Cortex of kidney (tissue), 1 donor: ENCODE measurements at places on chromosomes 2 and 18.

DNA sequence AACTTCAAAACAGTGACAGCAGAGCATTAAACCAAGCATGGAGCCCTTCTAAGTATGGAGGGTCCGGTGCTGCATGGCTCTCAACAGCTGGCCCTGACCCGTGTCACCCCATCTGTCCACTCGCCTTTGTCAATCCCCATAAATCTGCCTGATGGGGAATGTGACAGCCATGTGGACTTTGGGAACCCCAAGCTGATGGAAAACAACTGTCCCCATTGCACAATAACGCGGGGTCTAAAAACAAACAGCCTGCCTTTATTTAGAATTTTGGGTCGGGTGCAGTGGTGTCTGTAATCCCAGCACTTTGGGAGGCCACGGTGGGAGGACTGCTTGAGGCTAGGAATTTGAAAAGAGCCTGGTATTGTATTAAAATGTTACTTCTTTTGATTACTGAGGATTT is 17.1 kb upstream of the THADA start:
- DNase-seq: no peak

DNA sequence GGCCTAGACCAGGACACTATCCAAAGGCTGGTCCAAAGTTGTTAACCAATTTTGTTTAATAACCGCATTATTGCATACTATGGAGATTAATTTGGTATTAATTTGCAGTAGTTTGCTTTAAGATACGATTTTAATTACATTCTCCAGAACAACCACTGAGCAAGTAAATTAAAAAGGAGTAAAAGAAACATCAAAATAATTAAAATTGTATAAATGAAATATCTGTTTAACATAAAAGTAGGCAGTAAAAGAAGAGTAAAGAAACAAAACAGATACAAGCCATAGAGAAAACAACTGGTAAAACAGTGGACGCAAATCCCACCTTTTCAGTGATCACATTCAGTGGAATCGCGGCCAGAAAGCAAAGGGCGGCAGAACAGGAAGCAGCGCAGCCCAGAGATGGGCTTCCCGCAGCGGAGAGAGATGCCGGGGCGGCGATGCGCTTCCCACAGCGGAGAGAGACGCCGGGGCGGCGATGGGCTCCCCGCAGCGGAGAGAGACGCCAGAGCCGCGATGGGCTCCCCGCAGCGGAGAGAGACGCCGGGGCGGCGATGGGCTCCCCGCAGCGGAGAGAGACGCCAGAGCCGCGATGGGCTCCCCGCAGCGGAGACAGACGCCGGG is 176.8 kb downstream of the RTP5 start:
- DNase-seq: no peak

DNA sequence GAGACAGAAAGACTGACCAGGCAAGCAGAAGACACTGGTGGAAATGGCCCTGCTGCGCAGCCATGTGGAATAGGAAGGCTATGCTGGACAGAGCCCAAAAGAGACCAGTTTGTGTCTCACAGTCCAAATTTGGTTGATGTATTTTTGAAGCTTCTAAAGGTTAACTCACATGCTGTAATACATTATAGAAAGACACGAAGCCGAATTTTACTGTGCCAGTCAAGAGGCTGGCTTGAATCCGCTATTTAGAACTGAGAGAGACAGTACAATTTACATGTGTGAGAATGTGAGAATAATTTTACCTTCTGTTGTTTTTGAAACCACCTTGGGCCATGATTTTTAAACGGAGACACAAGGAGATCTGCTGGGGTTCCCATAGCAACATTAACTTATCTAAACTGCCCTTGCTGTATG is 113.6 kb downstream of the METTL8 start:
- no peak for DNase-seq

DNA sequence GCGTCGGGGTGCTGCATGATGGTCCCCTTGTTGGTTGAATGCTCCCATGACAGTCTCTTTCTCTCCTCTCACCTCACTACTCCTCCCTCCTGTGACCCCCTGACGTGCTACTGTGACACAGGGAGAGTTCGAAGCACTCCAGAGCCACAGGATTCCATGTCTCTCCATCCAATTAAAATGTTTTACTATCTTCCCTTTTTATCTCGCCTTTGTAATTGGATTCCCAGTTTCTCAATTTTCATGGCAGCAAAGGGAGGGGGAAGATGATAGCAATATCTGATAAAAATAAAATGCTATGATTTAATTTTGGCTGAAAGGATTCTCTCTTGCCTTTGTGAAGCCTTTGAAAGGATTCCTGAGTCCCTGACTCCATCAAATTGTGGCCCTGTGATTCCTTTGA is 271.9 kb upstream of the SLC14A2 start:
- DNase-seq: no peak

GRCh38 chr2:73156539-73157124 is 43.9 kb upstream of the RAB11FIP5 start:
- no peak for DNase-seq

DNA sequence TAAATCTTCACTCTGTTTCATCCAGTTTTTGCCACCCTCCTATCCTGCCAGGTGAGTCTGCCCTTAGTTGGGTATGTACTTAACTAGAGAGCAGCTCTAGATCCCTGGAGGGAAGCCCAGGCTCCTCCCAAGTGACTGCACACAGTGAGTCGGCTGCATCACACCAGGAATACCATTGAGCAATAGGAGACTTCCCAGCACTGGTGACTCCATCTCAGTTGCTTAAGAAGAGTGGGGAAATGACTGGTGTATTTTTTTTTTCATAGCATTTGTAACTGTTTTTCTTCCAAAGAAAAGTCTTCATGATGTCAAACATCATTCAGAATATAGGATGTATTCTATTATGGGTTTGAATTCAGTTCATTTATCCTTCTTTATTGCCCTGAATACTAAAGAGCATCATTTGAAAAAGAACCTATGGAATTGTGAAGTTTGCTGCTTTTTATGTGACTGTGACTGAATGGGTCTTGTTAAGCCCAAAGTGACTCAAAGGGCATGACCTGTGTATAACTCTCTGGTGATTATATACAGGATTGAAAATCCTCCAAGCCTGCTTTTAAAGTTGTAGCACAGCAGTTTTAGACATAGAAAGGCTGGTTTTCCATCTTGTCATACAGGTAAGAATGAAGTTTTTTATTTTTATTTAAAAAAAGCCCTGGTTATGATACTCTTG is 84.3 kb downstream of the MAP3K20 start:
- no peak for DNase-seq

DNA sequence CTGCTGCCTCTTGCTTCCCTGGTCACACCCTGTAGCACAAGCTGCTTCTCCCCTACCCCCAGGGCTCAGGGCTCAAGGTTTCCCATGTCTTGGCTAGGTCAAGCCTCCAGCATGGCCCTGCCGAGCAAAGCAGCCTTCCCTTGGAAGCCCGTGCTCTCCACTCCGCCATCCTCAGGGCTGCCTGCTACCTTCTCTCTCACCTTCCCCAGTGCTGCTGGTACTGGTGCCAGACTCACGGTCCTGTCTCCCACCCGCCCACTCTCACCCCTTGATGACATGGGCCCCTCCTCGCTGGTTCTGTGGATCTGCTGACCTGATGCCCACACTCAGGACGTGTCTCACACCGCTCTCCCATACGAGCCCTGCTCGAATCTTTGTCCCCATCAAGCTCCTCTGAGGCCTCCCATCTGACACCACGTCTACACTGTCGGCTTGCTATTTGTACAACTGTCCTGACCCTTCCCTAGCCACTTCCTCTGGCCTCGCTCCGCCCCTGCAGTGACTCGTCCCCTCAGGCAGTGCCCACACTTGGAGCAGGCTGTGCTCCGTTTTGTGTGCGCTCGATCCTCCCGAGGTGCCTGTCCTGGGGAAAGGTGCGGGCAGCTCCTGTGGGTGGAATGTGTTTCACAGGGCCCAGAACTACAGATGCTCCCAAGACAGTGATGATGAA is 49.9 kb downstream of the ZAP70 start:
- no peak for DNase-seq

GRCh38 chr2:144323946-144324345 is 196.0 kb downstream of the ZEB2 start:
- no peak for DNase-seq
